ENCODE measurements at places on chromosomes 5 and 9.

- no peak for DNase-seq
Measured at GRCh38 chr9:134172198-134173126, 8.1 kb upstream of the RNU6ATAC start.

DNA sequence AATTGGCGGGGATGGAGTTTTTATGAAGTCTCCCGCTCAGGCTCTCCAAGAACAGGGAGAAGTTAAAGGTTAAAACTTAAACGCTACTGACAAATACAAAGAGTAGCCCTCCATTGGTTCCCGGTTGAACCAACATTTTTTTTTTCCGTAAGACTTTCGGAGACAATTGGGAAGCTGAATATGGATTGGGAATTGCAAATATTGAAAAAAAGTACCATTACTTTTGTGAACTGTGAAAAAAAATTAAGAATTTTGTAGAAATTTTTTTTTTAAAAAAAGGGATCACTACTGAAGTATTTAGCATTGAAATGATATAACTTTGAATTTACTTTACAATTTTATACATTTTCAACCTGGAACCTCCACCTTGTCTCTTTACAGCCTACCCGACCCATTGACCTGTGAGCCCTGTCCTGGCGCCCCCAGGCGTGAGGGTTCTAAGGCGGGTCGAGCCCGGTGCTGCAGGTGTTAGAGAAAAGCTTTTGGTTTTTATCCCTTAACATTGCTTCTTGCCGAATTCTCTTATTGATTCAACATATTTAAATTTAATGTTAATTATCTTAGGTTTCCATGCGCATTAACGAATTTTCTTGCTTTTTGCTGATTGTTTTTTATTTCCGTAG lies 448 bp upstream of the ZNF782 start:
- no peak for DNase-seq

GRCh38 chr5:72301557-72301956 lies 18.5 kb downstream of the MRPS27 start:
- no peak for DNase-seq

DNA sequence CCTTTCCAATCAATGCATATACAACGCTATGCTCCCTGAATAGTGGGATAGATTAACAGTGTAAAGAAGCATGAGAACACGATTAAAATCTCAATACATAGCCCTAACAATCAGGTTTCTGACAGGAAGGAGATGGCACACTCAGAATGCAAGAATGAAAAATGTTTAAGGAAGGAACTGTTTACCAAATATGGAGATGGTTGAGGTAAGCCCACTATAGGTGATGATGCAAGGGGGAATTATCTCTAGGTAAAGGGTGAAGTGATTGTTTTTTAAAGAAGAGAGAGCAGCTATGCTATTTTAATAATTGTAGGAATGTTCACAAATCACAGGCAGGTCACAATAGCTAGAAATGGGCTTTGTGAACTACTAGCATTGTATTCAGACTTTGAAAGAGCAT lies 302.4 kb downstream of the CHSY3 start:
- no peak for DNase-seq

GRCh38 chr5:153610009-153610408 lies 119.5 kb downstream of the GRIA1 start:
- DNase-seq = no peak

GRCh38 chr5:145697251-145697990 lies 137.7 kb downstream of the PRELID2 start:
- DNase-seq = no peak

GRCh38 chr5:113187906-113188305 lies 211.3 kb downstream of the DCP2 start:
- DNase-seq = no peak

GRCh38 chr5:31319335-31319734 lies 125.8 kb downstream of the CDH6 start:
- DNase-seq = no peak

DNA sequence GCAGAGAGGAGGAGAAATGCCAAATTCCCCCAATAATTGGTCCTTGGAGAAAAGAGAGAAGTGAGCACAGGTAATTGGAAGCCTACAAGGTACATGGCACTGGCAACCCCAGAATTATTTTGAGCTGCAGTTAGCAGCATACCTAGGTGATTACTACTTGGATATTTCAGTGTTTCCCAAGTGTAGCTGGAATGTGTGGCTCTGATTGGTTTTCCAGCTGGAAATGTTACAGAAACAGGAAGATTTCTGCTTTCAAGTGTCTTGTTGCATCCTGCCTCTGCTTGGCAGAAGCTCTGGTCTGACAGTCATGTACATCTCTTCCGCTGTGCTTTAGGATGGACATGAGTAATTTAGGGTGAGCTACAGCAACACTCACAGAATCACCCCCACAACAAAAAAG lies 262.1 kb downstream of the ENC1 start:
- no peak for DNase-seq

DNA sequence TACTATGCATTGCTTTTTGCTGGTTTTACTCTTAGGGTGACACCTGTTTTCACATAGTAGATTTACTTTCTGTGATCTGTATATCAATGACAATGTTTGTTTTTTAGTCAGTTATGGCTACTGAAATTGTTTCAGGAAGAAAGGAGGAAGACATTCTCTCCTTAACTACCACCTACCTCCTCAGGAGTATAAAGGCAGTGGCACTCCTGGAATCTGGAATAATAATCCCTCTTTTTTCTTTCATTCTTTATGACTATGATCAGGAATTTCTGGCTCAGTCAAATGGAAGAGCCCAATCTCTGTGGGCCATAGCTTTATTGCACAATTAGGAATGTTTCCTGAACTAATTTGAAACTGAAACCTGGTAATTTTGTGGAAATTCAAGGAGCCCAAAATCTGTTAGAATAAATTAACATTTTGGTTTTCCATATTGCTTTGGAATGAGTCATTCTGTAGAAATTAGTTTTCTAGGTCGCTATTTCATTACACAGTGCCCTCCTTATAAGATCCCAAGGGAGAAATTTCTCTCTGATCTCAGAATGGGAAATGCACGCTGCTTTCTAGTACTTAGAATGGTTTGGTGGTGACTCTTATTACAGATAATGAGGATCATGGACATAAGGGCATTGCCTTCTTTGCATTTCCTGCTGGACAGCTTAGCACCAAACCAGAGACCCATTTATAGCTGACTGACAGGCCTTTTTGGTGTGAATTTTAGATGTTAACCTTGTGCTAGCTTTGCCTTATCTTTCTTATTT lies 95.3 kb upstream of the VLDLR start:
- DNase-seq = no peak

DNA sequence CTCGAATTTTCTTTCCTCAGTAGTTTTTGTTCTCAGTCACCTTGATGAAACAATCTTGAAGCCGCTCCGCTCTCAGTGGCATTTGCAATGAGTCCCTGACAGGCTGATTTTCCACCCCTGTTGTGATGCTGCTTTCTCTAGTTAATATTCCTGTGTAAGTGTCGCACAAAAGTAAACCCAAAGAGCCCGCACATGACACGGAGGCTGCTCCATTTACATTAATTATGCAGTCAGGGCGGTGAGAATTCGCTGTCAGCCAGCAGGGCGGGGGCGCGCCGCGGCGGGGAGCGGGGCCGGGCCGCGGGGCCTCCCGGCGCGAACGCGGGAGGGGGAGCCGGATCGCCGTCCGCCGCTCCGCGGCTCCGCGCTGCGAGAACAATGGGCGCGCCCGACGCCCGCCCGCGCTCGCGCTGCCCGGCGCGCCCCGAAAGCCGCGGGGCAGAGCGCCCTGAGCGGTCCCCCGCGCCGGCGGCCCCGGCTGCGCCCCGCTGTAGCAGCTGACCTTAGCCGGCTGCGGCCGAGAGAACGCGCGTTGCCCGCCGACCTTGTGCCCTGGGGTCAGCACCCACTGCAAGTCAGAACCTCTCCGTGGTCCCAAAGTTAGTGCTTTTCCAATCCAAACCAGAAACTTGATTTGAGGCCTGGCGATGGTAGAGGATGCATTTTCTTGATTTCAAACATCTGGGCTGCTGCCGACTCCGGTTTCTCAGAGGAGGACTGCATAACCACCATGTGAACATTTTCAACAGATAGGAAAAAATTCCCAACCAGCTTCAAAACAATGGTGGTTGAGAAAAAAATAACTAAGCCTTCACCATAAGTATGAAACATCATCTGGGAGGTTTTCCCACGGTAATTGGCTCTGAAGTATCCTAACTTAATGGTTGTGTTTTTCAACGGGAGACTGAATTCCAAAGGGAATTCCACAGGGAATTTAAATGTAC lies 142.6 kb downstream of the PBX3 start:
- DNase-seq = no peak

- no peak for DNase-seq
Measured at GRCh38 chr5:178469011-178469974, 120.9 kb downstream of the COL23A1 start.

DNA sequence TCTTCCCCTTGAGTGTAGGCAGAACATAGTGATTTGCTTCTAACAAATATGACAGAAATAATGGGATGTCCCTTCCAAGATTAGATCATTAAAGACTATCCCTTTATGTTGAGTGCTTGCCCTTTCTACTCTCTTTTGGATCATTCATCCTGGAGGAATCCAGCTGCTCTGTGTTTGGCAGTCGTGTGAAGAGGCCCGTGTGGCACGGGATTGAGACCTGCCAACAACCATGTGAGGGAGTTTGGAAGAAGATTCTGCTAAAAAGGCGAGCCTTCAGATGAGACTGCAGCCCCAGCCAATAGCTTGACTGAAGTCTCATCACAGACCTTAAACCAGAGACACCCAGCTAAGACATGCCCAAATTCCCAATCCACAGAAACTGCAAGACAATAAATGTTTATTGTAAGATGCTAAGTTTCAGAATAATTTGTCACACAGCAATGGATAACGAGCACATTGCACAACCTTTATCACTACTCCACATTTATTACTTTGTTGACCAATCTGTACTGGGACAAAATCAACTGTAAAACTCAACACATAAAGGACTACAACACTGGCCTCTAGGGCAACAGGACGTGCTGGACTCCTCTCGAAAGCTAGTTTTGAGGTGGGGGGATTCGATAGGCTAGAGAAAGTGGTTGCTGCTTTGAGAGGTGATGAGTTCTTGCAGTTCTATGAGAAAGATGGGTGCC lies 42.8 kb downstream of the ANGPTL2 start:
- DNase-seq = no peak

DNA sequence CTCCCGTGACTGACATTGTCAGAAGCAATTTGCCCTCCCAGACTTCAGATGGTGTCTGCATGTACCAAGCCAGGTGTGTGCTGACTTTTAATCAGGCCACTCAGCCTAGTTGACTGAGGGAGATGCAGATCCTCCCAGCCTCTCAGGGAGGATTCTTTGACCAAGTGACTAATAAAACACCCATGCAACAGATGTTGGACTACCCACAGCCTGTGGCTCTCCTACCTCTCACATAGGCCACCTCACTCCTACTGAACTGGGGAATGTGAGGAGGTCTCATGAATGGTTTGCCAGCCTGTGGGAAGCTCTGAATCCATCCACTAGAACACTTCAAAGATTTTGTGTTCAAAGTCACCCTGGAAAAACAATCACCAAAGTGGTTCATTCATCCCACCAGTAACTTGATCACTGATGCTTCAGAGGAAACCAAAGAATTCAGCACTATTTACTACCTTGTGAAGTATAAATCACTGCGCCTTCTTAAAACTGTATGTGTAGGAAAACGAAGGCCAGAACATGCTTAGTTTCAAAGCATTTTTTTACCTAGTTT lies 80.1 kb downstream of the ESM1 start:
- no peak for DNase-seq
